ENCODE measurements at places on chromosomes 4 and X. TPM values are rescaled to one million over a fixed set of nuclear protein-coding genes. Genes with fewer than 3 reads are reported as not detected.

INTU gene
- total RNA-seq: 20.2 TPM

VCX gene
- not detected for total RNA-seq

- DNase-seq: no peak
Measured at GRCh38 chrX:132610536-132610935, 121.7 kb upstream of the MBNL3 start.

DNA sequence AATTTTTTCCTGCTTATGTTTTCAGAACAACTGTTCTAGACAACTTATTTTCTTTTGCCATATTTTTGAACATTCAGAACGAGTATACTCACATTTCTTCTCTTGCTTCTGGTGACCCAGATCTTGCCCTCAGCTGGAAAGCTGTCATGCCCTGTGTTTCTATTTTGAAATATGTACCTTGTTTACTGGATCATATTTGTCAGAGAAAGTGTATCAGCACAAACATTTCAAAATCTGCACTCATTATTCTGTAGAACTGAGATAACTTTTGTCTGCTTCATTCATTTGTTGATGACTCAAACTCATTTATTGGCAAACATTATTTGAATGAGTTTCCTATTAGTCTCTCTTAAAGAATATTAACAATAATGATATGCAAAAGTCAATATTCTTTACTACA is 46.2 kb upstream of the FAM9A start:
- no peak for DNase-seq

DNA sequence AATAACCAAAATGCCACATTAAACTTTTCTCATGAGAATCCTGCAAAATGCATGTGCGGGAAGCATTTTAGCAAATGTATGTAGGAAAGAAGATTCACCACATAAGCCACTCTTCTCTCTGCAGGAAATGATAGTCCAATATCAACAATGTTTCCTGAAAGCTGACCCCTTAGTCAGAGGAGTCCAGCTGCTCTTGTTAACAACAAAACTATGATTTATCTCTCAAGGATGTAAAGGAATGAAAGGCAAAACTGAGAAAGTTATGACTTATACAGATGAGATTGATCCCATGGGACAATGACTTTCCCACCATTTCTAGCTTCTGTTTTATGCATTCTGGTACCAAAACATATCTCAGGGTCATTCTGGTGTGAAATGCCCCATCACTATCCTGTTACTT is 125.0 kb upstream of the EDNRA start:
- peak; percentile 41 for DNase-seq

GRCh38 chr4:12050357-12050756 is 621.7 kb upstream of the HS3ST1 start:
- no peak for DNase-seq

DNA sequence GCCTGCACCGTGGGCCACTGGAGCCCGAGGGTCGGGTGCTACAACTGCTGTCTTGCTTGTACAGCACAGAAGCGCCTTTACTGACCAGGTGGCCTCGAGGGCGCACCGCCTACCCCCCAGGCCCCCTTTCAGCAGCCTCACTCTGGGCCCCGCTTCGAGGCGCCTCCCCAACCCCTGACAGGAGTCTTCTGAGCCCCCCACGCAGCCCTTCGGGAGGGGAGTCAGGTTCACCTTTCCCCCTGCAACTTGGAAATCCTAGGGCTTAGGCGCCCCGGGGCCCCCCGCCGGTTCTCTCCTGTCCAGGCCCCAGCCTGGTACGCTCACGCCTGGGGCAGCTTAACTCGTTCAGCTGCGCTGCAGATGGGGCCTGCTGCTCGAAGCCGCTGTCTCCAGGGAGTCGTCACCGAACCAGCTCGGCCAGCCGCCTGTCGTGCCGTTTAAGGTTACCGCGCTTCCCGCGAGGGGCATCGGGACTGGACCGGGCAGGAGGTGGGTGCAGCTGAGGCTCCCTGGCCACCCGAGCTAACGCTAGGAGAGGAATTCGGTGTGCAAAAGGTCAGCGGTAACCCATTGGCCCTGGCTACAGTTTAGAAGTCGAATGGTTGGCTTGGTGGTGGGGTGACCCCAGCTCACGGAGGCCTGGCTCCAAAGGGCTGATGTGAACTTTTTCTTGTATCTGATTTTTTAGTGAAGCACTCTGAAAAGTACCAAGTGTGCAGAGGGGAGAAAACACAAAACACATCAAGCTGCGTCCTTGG is 58.9 kb upstream of the BCOR start:
- no peak for DNase-seq

GRCh38 chr4:69576251-69576877 is 63.1 kb downstream of the UGT2A2 start:
- DNase-seq: no peak

- DNase-seq: no peak
Measured at GRCh38 chr4:24872720-24873119, 40.1 kb downstream of the CCDC149 start.

- no peak for DNase-seq
Measured at GRCh38 chrX:3176439-3176820, 135.2 kb downstream of the ARSF start.
